ENCODE measurements at places on chromosomes 4 and X.
A peak's percentile ranks its signal among the peaks of the same experiment; 100 is the strongest.

DNA sequence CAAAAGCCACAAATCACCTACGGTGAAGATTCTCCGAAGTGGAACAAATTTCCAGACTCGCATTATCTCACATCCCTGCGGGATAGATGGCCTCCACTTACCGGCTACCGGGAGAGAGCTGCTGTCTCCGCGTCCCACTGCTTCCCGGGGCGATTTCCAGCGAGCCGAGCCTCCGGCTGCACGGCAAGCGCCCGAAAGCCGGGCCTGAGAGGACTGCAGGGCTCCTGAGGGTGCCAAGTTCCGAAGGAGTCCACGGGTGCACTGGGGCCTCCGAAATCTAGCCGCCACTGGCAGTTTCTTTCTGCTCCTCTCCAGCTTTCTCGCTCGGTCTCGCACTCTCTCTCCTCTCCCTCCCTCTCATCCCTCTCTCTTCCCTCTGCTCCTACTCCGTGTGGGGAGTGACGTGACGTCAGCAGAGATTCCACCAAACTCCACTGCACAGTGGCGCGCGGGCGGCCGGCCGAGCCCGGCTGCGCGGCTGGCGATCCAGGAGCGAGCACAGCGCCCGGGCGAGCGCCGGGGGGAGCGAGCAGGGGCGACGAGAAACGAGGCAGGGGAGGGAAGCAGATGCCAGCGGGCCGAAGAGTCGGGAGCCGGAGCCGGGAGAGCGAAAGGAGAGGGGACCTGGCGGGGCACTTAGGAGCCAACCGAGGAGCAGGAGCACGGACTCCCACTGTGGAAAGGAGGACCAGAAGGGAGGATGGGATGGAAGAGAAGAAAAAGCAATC is 14.0 kb upstream of the PITX2 start:
- peaks cover 12% of the 10 kb centered on the region for H3K4me1 ChIP-seq
- H3K27me3 ChIP-seq = peaks cover 21% of the 10 kb centered on the region
- no peak overlapping the region for H3K27ac ChIP-seq
- DNase-seq = no peak
- no peak overlapping the region for H3K4me3 ChIP-seq

GRCh38 chr4:11079171-11079570 is 349.5 kb downstream of the HS3ST1 start:
- H3K27ac ChIP-seq = no peak overlapping the region
- DNase-seq = no peak

DNA sequence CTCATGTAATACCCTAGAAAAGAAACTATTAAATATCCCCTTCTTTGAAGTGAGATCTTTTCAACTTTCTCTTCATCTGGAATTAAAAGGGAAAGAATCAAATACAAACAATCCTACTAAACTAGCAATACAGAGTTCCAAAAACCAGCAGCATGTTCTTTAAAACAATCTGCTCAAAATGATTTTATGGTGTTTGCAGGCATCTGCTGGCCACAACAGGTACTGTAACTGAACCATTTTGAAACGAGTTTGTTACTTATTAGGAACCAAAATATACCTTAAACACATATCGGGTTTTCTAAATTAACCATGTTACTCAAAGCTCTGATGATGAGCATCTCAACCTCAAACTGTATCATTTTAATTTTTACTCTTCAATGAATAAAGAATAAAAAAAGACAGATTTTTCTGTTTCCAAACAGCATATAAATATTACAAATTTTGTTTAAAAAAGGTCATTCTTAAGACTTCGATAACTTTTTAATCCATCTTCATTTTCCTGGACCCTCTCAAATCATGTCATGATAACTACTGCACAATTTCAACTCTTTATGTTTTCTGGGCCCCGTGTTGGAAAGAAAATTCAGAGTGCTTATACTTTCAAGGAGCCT is 56.5 kb downstream of the ARAP2 start:
- no peak for DNase-seq
- H3K27ac ChIP-seq = peak overlapping the region; percentile 13
- peaks cover 20% of the 10 kb centered on the region for H3K36me3 ChIP-seq
- H3K27me3 ChIP-seq = no peaks in the 10 kb centered on the region

- no peak overlapping the region for H3K4me3 ChIP-seq
- H3K27me3 ChIP-seq = no peaks in the 10 kb centered on the region
- H3K4me1 ChIP-seq = no peaks in the 10 kb centered on the region
- H3K36me3 ChIP-seq = no peaks in the 10 kb centered on the region
- no peak overlapping the region for H3K27ac ChIP-seq
These were observed 829.1 kb upstream of the AGA start for GRCh38 chr4:178271386-178271785.

DNA sequence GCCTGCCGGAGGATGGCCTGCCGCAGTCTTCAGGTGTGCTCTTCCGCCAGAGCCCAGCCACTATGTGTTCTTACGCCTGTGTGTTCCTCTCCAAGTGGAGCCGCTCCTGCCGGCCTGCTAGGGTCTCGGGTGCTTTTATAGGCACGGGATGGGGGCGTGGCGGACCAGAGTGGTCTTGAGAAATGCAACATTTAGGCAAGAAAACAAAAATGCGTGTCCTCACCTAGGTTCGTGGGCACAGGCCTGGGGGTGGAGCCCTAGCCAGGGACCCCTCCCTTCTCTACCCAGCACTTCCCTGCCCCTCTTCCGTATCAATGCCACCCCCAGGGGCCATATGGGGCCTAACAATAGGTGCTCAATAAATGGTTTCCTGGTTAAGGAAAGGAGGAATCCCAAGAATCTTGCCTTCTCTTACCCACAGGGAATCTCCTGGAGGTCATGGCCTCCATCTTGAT is 34.4 kb upstream of the LRBA start:
- H3K27ac ChIP-seq = no peak overlapping the region
- H3K4me1 ChIP-seq = no peaks in the 10 kb centered on the region
- H3K36me3 ChIP-seq = no peaks in the 10 kb centered on the region
- H3K4me3 ChIP-seq = no peak overlapping the region
- no peaks in the 10 kb centered on the region for H3K27me3 ChIP-seq

DNA sequence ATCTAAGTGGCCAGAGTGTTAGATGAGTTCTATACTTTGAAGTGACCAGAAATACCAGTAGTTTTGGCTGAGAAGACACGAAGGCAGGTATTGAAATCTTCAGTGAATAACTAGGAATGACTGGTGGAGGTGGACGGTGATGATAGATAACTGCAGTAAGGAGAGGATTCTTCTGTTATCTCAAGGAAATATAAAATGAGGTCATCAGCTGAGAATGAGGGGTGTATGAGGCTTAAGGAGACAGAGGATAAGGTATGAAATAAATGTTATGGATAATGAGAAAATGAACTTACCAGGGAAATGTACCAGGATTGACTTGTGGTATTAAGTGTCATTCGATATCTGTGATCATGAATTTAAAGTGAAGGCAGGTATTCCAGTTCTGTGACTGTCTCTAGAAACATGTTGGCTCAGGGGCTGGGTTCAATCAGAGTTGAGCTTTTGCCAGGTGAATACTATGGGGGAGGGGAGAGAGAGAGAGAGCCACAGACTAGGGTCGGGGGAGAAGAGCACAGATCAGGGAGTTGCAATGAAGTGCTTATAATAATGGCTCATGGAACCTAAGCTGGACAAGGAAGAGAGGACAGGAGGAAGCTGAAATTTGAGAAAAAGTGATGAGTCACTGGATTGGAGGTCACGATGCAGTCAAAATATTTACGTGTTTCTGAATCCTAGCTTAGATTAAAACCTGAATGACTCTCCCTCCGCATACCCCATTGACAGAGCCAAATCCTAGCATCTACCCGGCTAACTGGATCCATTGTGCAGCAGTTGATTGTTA is 37.5 kb upstream of the BRS3 start:
- no peak overlapping the region for H3K27ac ChIP-seq
- no peak overlapping the region for H3K4me3 ChIP-seq
- no peaks in the 10 kb centered on the region for H3K4me1 ChIP-seq
- H3K36me3 ChIP-seq = no peaks in the 10 kb centered on the region

GRCh38 chrX:155778844-155779553 is 102.1 kb upstream of the VAMP7 start:
- no peak overlapping the region for H3K4me3 ChIP-seq
- H3K27ac ChIP-seq = no peak overlapping the region
- H3K36me3 ChIP-seq = no peaks in the 10 kb centered on the region
- no peak for DNase-seq
- H3K27me3 ChIP-seq = no peaks in the 10 kb centered on the region
- H3K4me1 ChIP-seq = no peaks in the 10 kb centered on the region

- H3K27ac ChIP-seq = no peak overlapping the region
- DNase-seq = no peak
- no peaks in the 10 kb centered on the region for H3K27me3 ChIP-seq
- no peaks in the 10 kb centered on the region for H3K36me3 ChIP-seq
- H3K4me3 ChIP-seq = no peak overlapping the region
These were observed 367.8 kb downstream of the GASK1B start for GRCh38 chr4:157804986-157805385.

DNA sequence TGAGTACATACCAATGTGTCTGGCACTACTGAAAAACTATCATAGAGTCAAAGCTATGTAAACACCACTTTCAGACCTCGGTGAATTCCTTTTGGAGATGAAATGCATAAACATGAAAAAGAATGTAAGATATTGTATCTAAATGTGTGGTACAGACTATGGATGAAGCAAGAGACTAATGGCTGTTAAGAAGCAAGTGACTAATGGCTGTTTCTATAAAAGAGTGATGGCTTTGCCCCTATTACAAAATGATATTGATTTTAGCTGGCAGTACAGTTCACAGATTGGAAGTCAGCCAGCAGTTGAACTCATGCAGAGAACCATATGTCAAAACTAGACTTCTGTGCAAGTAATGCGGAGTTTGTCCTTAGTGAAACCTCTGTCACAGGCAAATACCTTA is 359.3 kb downstream of the GRXCR1 start:
- H3K4me1 ChIP-seq = no peaks in the 10 kb centered on the region
- H3K36me3 ChIP-seq = no peaks in the 10 kb centered on the region
- no peaks in the 10 kb centered on the region for H3K27me3 ChIP-seq
- H3K4me3 ChIP-seq = no peak overlapping the region
- H3K27ac ChIP-seq = no peak overlapping the region

DNA sequence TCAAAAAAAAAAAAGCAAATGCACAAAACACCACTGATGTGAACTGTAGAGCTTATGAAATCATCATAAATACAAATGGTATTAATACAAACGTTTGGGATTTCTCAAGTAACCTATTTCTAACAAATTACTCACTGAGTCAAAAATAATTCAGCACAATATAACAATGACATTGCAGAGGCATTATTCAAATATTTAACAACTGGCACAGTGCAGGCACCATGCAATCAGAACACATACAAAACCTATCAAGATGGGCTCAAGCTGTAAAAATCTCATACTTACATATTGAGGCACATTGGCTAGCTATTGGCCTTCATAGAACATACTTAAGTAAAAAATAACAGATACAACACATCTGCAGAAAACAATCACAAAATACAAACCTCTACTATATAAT is 81.1 kb downstream of the LRBA start:
- DNase-seq = no peak
- no peaks in the 10 kb centered on the region for H3K36me3 ChIP-seq
- no peaks in the 10 kb centered on the region for H3K4me1 ChIP-seq
- H3K27me3 ChIP-seq = no peaks in the 10 kb centered on the region
- H3K27ac ChIP-seq = no peak overlapping the region

- H3K27ac ChIP-seq = no peak overlapping the region
- no peaks in the 10 kb centered on the region for H3K27me3 ChIP-seq
- H3K4me3 ChIP-seq = no peak overlapping the region
- no peaks in the 10 kb centered on the region for H3K4me1 ChIP-seq
These were observed 9.9 kb upstream of the GASK1B start for GRCh38 chr4:158182736-158183135.

GRCh38 chrX:139209342-139209741 is 321.2 kb upstream of the F9 start:
- no peak overlapping the region for H3K27ac ChIP-seq
- DNase-seq = no peak
- H3K27me3 ChIP-seq = no peaks in the 10 kb centered on the region
- no peaks in the 10 kb centered on the region for H3K36me3 ChIP-seq
- H3K4me3 ChIP-seq = no peak overlapping the region

- no peak overlapping the region for H3K27ac ChIP-seq
- H3K27me3 ChIP-seq = peaks cover under 1% of the 10 kb centered on the region
- H3K4me3 ChIP-seq = no peak overlapping the region
These were observed 7.7 kb downstream of the UNC5C start for GRCh38 chr4:95541094-95541493.

- H3K27ac ChIP-seq = no peak overlapping the region
- H3K27me3 ChIP-seq = no peaks in the 10 kb centered on the region
- H3K36me3 ChIP-seq = no peaks in the 10 kb centered on the region
- H3K4me1 ChIP-seq = no peaks in the 10 kb centered on the region
- H3K4me3 ChIP-seq = no peak overlapping the region
- no peak for DNase-seq
These were observed 304.7 kb downstream of the DCHS2 start for GRCh38 chr4:154186888-154187287.

DNA sequence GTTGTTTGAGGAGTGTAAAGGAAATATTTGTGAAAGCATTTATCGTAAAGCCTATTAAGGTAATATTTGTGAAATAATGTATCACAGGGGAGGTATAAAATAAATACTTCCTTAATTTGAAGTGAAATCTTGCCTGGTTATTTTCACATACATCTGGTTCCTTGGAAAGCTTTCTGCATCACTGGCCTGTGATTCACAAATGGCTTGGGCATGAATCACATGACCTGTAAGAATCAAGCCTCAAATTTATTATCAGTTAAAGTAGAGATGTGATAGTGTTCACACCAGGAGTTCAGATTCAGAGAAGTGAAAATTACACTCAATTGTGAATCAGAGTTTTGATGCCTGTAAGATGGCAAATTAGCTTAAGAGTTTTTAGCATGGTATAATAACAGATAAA is 1911.4 kb downstream of the STIM2 start:
- H3K27ac ChIP-seq = no peak overlapping the region
- H3K4me1 ChIP-seq = no peaks in the 10 kb centered on the region
- H3K27me3 ChIP-seq = no peaks in the 10 kb centered on the region
- no peak overlapping the region for H3K4me3 ChIP-seq
- no peak for DNase-seq
- no peaks in the 10 kb centered on the region for H3K36me3 ChIP-seq

DNA sequence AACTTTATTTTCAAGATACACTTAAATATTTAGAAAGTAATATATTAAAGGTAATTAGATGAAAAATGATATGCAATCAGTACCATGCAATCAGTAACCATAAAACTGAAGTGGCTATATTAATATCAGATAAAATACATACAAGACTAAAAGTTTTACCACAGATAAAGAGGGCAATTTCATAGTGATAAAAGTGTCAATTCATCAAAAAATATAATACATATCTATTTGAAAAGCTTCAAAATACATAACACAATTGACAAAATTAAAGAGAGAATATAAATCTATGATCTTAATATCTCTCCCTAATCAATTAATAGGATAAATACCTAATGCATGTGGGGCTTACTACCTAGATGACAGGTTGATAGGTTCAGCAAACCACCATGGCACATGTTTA is 105.5 kb downstream of the SOWAHB start:
- peaks cover 5% of the 10 kb centered on the region for H3K27me3 ChIP-seq
- no peaks in the 10 kb centered on the region for H3K36me3 ChIP-seq
- no peak for DNase-seq
- no peak overlapping the region for H3K27ac ChIP-seq

DNA sequence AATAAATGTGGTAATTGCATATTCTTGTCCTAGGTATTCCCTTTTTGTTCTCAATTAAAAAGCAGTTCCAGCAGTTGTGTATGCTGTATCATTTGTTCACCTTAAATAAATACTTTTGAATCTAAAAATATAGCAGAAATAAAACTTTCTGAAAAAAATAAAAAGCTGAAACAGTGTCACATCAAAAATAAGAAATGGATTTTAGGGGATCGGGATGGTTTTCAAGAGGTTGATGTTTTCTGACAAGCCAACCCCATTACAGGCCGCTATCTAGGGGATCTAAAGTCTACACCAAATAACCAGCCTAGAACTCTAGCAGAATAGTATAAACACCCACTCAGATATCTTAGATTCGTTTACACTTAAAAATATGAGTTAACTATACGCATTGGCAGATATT is 95.4 kb upstream of the MAML3 start:
- H3K27me3 ChIP-seq = no peaks in the 10 kb centered on the region
- no peak overlapping the region for H3K27ac ChIP-seq
- no peak overlapping the region for H3K4me3 ChIP-seq
- peaks cover 8% of the 10 kb centered on the region for H3K4me1 ChIP-seq
- no peak for DNase-seq

Measured in T-cell (primary cell).